ENCODE measurements at places on chromosomes 4 and X.

DNA sequence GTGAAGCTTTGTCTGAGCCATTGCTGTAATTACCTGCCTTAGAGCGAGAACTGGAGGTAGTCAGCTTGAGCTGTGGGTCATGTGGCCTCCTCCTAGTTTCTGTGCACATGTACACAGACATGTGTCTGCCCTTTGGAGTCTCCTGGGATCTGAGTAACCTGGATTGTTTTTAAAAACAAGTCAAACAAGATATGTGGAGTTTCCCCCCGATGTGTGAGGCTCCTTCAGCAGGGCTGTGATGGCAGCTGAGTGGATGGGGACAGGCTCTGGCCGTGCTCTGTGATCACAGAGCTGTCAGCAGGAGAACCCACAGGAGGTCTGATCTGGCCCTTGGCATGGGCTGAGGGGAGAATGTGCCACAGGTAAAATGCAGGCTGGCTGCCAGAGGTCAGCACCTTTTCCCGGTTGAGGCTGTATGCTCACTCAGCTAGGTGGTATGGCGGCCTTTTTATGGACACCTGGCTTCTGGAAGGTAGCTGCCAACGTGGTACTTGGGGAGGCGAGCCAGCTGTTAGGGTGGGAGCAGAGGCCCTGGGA lies 38.4 kb downstream of the NOP14 start:
- DNase-seq = no peak

DNA sequence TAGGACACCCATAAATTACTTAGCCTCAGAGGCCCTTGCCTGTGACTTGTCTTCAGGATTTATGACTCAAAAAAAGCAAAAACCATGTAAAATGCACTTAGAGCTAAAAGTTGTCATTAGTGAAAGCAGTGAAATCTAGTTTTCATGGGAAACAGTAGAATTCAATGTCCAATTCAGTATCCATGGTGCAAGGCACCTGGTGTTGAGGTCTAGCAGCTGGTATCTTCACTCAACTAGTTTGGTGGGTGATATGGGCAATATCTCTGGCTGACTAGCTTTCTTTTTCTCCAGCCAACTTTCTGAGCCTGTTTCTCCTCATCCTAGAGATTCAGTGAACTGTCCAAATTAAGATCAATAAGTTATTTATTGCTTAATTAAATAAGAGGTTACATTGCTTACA lies 229.8 kb upstream of the NDST4 start:
- no peak for DNase-seq

DNA sequence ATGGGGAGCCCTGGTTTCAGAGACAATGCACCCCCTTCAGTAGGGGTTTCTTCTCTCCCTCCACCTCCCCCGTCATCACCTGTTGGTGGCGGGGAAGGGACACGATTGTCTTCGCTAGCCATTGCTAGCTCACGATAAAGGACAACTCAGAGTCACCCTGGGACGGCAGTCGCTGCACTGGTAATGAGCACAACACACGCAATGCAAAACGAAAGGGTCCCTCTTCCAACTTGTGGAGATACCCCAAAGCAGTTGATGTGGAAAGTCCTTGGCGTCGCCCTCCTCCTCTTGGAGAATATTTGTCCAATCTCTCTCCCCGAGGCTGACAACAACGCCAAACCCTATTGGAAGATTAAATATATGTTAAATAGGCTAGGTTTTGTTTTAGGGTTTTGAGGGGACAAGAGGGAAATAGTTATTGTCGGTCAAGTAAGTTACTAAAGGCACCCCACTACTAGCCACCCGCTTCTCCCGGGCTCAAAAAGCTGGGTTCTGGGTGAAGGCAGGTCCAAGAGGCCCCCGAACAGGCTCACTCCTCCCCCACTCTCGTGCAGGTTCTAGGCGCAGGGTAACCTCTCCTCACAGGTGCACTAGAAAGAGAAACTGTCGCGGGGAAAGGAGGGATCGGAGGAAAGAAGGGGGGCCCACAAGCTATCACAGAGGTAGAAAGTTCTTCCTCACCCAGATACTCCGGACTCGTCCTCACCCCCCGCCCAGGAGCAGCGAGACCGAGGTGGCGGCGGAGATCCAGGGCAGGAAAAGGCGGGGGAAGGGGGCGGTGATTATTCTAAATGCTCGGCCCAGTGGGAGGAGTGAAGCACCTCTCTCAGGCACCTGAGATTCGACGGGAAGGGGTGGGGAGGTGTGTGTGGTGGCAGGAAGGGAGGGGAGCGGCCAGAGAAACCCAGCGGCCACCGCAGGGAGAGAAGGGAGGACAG lies at the start of gene LRBA:
Gene LRBA, minus strand, starts transcription at position 764 of the 938 bp plus-strand sequence. Its CDS starts 642 bp downstream, at position 122.
- DNase-seq = peak; percentile 67

DNA sequence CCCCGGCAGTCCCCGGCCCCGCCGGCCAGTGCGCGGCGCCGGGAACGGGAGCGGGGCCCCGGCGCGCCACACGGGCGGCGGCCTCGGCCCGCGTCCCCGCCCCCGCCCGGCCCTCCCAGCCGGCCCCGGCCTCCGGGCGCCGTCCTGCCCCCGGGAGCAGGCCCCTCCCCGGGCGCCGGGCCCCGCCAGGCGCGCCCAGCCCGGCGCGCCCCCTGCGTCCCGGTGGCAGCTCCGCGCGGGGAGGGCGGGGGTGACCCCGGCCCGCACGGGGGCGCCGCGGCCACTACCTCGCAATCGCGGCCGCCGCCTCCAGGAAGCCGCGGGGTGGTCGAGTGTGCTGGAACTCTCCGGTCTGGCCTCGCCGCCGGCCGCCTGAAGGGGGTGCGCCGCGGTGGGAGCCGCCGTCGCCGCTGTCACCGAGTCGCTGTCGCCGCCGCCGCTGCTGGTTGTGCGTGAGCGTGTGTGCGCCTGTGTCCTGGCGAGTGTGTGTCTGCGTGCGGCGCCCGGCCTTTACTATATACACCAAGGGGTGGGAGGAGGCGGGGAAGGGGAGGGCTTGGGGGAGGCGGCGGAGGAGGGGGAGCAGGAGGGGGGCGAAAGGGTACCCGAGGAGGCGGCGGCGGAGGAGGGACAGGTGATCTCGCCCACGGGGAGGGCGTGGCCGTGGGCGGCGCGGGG lies at the start of gene RAI2:
Gene RAI2, minus strand, starts transcription at position 488 of the 678 bp plus-strand sequence. CDS start 59,288 bp downstream, outside the sequence.
- no peak for DNase-seq

DNA sequence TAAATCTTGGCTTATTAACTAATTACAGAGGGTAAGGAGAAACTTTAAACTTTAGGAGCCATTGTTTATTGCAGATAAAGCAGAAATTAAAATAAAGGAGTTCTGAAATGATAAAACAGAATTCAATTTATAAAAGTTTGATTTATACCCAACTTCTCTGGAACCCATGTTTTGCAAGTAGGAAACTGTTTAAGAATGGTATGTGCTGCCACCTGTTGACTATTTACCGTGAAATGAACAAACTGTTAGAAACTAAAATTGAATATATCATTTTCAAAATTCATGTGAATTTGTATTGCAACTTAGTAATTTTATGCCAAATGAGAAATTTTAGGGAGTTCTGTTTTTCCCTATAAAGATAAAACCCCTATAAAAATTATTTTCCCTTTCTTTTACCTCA lies 11.0 kb upstream of the TBC1D8B start:
- no peak for DNase-seq

GRCh38 chr4:186918466-186918865 lies 194.8 kb upstream of the FAT1 start:
- DNase-seq = no peak

GRCh38 chrX:7307720-7308119 lies 159.8 kb upstream of the PUDP start:
- DNase-seq = no peak
